ENCODE measurements at places on chromosomes 2 and 18.

DNA sequence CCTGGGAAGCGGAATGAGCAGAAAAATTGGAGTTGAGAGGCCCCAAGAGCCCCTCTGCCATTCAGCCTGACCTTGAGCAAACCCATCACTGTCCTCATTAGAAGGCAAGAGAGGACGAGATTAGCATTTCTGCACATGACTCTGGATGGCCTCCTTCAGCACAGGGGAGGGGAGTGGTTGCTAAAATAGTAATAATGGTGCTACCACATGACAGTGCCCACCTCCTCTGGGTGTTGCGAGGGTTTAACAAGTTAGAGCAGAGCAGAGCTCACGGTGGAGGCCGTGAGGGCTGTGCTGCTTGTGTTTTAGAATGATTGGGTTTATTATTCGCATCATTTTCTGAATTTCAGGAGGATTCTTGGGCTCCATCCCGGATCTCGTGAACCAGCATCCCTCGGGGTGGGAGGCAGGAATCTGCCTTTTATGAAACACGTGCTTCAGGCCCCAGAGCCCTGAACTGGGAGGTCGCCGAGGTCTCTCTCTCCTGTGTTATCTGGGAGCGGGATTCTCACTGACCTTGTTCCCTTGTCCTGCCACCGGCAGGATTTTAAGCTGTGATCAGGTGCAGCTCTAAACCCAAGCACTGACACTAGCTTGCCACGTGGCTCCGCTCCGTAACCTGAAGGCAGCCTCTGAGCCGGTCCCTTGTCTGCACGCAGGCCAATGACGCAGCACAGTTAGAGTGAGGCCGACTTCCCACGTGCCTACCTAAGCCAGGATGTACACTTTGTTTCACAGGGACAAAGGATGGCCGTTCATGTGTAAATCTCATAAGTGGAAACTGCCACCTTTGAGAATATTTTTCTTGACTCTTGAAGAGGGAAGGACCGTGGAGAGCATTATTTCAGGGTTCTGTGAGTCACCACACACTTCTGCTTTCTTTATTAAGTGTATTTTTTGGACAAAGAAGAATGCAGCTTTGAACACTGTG is 142.3 kb downstream of the ACOXL start:
- DNase-seq: no peak

DNA sequence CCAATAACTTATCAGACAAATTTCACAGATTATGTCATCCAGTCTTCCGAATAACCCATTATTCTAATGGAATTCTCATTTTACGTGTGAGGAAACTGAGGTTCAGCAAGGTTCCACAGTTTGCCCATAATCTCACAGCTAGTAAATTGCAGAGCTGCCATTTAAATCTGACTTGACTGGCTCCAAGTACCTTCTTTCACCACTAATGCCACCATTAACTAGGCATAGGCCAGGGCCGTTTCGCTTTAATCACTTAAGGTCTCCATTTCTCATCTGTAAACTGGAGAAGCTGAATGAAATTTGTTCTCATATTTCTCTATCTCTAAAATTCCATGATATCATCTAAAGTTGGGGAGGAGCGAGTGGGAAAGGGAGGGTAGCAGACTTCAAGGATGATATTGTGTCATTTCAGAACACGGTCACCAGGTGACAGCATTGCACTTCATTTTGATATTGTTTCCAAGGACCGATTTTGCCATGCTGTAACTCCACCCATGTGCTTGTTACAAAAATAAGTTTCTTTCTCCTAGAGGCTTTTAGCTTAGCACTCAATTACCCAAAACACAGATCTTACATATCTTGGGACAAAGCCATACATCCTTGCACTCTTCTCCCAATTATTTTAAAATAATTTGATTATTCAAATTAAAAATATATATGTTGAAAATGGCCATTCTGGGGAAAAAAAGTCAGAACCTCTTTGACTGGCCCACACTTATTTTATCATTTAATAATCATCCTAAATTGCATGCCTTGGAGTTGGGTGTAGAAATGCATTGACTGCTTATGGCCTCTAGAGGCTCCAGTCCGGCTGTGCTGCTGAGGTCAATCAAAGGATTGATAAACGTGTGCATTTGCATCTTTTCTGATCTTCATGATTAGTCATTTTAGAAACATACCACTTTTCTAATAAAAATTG is 123.8 kb downstream of the AKAIN1 start:
- peak; percentile 43 for DNase-seq

DNA sequence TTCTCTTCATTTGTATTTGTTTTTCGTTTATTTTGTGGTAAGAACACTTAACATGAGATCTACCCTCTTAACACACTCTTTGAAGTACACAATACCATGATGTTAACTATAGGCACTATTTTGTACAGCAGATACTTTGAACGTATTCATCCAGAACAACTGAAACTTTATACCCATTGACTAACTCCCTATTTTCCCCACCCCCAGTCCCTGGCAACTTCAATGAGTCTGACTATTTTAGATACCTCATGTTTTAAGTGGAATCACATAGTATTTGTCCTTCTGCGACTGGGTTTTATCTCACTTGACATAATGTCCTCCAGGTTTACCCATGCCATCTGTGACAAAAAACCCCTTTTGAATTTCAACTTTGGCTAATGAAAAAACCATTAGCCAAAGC is 356.3 kb upstream of the CDH20 start:
- no peak for DNase-seq

GRCh38 chr18:36849288-36850006 is 20.5 kb downstream of the KIAA1328 start:
- no peak for DNase-seq

DNA sequence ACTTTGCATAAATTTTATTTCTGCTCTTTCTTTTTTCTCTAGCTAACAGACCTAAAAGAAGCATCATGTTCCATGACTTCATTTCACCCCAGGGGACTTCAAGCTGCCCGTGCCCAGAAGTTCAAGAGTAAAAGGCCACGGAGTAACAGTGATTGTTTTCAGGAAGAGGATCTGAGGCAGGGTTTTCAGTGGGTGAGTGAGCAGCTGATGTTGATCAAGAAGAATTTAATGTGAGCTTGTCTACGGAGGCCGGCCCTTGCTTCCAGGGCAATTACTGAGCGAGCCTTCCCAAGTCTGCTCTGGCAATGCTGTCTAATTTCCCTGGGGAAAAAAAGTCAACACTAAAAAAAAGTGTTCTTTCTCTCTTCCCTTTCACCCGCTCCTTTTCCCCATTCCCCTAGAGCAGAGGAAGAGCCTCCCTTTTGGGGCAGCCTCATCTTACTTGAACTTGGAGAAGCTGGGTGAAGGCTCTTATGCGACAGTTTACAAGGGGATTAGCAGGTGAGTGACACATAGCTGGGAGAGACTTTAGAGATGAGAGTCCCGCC is 1.2 kb downstream of the CDK15 start:
- no peak for DNase-seq

DNA sequence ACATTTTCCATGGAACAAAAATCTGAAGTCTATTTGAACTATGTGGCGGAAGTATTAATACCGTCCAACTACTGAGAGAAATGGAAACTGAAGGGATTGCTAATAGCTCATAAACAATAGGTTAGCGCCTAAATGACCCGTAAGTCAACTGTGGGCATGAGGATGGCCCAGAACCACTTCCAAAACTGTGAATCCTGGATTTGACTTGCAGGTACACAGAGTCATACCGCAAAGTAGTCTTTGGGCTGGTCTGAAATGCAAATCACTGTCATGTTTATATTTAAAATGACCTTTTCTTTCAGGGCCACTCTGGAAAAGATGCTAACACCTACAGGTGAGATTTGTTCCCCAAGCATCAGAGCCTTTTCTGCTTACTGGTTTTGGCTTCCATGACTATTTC is 50.6 kb downstream of the STAT4 start:
- no peak for DNase-seq

DNA sequence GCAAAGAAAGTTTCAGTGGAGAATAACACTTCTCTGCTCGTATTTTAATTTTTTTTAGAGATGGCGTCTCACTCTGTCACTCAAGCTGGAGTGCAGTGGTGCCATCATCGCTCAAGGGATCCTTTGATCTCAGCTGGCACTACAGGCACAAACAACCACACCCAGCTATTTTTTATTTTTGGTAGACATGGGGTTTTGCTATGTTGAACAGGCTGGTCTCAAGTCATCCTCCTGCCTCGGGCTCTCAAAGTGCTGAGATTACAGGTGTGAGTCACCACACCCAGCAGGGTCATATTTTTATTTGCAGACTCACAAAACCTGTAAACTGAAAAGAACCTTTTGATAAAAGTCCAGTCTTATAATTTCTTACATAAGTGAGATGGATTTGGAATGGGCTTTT is 2.6 kb downstream of the TRAK2 start:
- peak; percentile 15 for DNase-seq

DNA sequence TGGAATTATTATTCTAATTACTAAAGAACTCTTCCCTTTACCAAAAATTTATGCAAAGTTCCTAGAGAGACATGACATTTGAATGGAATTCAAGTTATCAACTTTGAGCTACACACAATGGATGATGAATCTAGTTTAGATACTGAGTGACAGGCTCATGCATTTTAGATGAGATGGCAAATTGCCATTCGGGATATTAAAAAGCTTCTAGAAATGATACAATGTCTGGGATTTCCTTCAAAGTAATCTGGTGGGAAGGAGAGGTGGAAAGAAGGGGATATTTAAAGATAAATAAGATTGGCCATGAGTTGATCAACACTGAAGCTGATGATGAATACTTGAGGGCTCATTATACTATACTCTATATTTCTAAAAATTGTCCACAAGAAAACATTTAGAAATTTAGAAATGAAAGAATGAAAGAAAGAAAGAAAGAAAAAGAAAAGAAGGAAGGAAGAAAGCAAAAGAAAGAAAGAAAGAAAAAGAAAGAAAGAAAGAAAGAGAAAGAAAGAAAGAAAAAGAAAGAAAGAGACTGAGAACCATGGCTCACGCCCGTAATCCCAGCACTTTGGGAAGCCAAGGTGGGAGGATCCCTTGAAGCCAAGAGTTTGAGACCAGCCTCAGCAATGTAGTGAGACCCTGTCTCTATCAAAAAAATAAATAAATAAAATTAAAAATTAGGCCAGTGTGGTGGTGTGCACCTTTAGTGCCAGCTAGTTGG is 62.6 kb upstream of the NEDD4L start:
- DNase-seq: no peak

DNA sequence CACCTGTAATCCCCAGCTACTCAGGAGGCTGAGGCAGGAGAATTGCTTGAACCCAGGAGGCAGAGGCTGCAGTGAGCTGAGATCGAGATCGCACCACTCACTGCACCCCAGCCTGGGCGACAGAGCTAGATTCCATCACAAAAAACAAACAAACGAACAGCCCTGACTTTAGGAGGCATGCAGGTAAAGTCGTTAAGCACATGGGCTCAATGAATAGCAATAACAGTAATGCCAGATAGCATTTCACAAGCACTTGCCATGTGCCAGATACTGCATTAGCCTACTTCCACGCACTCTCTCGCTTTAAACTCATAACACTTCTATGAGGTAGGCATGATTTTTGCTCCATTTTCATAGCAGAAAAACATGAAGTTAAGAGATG is 135.6 kb upstream of the KLHL14 start:
- DNase-seq: no peak

DNA sequence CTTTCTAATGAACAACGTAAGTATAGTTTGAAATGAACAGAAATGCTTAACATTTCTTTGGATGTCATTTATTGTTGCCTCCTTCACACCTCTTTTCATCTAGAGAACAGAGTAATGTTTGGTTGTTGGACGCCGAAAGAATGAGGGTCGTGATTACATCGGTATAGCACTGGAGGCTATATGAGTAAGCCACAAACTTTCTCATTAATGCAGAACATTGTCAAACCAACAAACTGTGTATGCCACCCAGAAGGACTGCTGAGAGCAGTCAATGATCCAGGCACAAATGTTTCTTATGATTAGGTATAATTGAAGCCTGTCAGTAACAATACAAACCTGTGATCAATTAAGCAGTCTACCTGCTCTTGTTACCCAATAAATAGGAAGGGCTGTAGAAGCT is 1494.7 kb upstream of the NXPH2 start:
- DNase-seq: no peak

GRCh38 chr2:209495855-209496585 is 72.2 kb downstream of the MAP2 start:
- no peak for DNase-seq

DNA sequence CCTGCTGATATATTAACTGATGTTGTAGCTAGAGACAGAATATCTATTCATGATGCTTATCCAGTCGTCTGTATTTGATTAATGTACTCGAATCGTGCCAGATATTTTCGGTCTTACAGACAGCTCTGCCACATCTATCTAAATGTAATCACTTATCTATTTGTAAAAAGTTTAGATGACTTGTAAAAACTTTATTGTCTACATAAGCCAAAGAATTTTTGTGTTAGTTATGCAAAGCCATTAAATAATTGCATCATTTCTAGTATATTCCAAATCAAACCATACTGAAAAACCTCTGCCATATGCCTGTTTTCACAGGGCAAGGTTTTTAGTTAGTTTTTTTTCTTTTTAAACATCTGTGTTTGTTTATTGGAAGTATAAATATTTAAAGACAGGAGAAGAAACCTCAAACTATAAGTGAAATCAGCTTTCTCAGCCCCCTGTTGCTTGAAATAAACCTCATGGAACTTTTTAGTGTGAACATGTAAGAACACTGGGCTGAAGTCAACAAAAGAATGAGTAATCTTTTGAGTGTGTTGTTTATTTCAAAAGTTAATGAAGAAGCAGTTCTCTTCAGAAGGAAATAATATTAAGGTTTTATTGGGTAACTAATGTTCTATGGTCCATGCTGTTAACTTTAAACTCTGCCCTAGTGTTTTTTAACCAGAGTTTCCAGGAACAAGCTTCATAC is 657.6 kb upstream of the SYT4 start:
- DNase-seq: no peak

GRCh38 chr2:196333397-196333796 is 162.0 kb upstream of the STK17B start:
- DNase-seq: no peak

- no peak for DNase-seq
Observed at GRCh38 chr18:28124131-28125029, 52.5 kb downstream of the CDH2 start.
